AG04449 (cell line): ENCODE measurements at places on chromosomes 5 and 9.

- DNase-seq = no peak
Observed at GRCh38 chr5:58666141-58666540, 83.3 kb downstream of the RAB3C start.

- DNase-seq = no peak
Observed at GRCh38 chr5:115471345-115472063, 73.1 kb downstream of the FEM1C start.

- no peak for DNase-seq
Observed at GRCh38 chr9:93886911-93887310, 68.2 kb downstream of the BARX1 start.

DNA sequence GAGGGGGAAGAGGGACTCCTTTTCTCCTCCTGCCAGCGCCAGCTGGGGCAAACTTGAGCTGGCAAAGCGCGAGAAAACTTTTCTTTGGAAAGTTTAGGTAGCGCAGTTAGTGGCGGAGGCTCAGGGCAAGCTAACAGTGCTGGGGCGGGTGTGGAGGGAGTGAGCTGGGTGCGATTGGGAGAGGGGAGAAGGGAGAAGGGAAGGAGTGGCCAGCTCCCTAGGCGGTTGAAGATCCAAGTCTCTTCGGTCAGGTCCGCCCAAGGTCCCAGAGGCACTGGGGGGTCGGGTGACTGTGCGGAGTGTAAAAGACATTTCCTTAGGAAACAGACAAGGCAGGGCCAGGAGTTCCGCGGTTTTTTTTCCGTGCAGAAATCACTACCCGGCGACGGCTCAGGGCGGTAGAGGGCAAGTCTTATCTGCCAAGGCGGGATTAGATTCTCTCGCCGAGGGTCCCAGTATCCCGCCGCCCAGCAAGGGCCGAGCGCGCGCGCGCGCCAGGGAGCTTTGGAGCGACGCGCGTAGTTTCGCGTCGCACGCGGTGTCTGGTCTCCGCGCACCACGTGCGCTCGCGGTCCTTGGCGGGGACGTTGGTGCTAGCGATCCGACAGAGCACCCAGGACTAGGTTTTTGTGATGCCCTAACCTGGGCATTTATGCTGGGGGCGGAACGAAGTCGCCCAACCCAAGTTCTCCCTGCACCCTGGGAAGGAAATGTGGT lies 33.6 kb upstream of the NFIB start:
- no peak for DNase-seq

DNA sequence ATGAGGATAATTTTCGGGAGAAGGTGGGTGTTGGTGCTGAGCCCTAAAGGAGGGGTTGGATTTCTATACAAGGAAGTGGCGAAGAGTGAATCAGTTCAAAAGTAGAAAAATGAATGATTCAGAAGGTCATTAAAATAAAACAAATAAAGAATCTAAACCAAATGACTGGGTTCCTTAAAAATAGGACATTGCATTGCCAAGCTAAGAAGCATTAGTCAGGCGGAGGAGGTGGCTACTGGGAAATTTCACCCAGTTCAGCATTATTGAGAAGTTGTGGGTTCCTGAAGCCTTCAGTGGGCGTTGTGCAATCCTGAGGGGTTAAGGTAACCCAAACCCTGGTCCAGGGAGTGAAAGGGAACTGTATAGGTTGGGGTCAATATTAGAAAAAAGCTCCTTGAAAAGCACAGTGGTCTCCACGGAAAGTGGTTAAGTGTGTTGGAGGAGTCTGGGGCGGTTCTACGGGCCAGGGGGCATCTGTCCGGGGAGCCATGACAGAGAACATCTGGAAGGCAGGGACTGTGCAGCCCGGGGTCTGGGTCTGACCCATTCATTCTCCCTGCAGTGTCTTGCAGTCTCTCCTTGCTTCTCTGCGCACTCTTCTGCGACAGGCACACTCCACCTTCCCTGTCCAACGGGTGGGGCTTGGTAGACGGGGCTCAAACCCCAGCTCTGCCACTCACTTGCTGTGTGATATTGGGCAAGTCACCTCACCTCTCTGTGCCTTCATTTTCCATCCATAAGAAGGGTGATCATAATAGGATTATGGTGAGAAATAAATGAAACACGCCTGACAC lies 27.6 kb upstream of the DUSP1 start:
- peak; percentile 83 for DNase-seq

GRCh38 chr9:129327552-129328328 lies 149.7 kb upstream of the IER5L start:
- DNase-seq = no peak

- DNase-seq = no peak
Observed at GRCh38 chr5:11854936-11855335, 49.3 kb downstream of the CTNND2 start.

- no peak for DNase-seq
Observed at GRCh38 chr9:107868186-107868585, 378.6 kb upstream of the KLF4 start.

DNA sequence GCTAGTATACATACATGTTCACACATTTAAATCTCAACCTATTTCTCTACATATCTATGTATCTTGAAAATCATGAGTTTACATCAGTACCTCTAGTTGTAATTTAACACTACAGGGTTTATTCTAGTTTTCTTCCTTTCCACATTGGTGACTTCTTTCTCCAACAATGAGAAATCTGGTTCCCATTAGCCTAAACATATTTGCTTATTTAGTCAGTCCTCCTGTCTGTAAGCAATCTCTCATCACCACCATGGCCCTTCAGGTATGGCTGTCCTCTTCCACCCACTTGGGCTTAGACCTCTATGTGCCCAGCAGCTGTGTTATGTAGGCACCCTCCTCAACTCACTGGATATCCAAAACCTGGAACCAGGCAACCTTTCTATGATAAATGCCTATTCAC lies 8.0 kb upstream of the SPATA31D1 start:
- no peak for DNase-seq

DNA sequence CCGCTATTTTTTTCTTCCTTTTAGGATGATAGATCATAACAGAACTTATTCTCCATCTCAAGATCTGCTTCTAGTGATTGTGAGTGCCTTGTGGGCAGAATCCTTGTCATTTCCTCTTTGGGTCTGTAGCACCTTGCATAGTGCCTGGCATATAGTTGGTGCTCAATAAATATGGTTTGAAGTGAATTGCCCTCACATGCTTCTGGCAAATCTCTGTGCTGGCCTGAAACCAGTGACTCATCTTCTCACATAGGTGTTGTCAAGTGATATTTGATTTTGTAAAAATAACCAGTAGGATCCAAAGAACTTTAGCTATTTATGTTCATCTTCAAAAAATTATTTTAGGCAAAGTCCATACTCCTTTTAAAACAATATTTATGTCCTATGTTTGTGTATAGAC lies 86.7 kb downstream of the GABRG2 start:
- no peak for DNase-seq

DNA sequence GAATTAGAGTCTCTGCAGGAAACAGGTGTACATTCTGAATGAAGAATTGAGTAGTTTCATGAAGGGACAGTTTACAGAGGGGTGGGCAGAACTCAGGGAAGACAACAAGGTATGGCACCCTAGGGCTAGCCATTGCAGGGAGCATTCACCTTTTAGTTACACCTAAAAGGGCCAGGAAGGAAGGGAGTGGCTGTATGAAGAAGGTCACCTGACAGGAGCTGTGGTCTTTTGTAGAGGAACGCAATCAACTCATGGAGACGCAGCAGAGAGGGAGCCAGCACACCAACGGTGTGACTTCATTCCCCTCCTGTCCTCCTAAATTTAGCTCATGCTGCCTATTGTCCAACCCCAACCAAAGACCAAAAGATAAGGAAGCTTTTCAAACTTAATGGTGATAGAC lies 12.7 kb upstream of the ZCCHC7 start:
- DNase-seq = no peak

GRCh38 chr9:130500340-130501180 lies 55.8 kb downstream of the ASS1 start:
- no peak for DNase-seq

DNA sequence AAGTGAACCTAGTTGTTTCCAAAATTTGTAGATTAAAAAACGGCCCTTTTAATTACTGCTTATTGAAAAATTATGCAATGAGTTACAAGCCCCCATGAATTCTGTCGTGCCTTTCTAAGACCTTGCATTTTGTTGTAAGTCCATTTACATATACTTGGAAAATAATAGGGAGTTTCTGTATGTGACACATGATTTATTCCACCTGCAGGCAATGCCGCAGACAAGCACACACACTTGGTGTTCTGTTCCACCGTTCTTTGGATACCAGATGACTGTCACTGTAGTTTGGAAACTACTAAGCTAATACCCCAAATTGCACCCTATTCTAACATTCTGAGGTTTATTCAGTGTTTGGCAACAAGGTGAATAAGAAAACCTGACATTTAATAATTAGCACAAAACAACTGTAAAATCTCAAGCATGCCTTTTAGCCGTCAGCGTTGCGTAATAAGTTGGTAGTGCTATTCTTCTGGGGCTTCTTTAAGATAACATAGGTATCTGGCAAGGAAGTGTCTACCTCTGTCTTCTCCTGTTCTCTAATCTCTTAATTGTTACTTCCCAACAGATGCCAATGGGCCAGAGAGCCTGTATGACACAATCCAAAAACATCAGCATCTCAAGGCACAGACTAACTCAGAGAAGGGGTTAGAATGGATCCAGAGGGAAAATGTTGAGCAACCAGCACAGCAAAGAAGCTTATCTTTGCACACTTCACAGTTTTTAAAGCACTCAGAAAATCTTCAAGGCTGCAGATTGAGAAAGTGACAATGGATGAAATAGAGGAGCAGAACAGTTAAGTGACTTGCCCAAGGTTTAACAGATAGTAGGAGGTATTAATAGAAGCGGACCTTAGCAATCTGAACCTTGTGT lies 48.2 kb upstream of the DPYSL3 start:
- no peak for DNase-seq

DNA sequence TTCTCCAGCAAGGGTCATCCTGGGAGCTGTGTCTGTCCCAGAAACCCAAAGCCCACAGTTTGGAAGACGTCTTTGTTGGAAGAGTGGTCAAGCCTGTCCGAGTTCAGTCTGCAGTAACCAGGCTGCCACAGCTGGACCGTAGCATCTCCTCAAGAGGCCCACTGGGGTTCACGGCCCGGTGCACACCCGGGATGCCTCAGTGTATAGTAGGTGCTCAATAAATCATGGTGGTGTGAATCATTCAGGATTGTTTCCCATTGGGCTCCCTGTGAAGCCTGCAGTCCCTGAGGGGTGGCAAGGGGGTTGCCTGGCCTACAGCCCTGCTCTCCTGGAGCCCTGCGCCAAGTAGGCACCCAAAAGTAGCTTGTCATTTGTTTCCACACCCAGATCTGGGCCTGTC lies 10.3 kb upstream of the PRRX2 start:
- DNase-seq = no peak

- no peak for DNase-seq
Observed at GRCh38 chr5:132101385-132101880, 27.8 kb downstream of the CSF2 start.

GRCh38 chr9:129027224-129027684 lies 877 bp downstream of the SH3GLB2 start:
- no peak for DNase-seq

DNA sequence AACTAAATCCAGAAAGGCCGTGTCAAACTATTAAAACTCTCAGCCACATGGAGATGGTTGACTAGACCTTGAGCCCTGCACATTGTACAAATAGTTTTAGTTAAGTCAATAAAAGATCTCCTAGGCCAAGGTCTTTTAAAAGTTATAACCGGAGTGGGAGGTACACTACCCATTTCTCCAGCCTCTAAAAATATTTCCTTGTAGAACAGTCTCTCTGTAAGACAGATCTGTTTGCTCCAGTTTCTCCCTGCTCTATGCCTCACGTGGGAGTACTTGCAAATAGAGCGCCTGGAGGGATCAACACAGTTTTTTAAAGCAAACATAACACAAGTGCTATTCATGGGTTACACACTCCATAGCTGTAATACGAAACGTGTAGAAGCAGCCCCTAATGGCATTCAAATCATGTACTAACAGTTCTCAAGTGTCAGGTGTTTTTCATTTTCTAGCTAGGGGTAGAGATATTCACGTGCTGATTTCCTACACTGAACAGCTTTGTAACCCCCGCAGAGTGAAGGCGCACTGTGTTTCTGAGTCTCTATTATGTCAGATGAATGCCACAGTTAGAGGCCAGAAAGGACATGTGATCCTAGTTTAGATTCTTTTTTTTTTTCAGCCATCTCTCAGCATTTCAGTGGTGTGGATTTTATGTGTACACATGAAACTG lies 703.4 kb upstream of the GRAMD2B start:
- no peak for DNase-seq

DNA sequence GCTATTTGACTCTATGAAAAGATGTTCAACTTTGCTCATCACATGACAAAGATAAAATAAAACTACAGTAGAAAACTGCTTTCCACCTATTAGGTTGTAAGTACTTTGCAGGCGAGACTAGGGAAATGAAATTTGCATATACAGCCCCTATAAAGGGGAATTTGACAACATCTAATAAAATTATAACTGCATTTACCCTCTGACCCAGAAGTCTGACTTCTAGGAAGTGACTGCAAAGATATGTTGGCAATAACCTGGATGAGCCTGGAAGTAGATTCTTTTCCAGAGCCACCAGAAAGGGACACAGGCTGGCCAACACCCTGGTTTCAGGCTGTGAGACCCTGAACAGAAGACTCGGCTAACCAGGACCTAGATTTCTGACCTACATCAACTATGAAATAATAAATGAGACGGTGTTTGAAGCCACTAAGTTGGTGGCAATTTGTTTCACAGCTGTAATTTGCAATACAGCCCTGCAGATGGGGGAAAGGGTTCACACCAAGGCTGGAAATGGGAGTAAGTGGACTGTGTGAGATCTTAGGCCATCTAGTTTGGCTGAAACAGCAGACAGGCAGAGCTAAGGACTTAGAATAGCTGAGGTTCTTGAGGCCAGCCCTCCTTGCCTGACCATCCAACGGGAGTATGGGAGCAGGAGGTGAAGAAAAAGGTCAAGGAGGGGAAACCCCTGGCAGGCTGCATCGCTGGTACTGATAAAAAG lies 106.6 kb downstream of the SIL1 start:
- DNase-seq = no peak
